ENCODE measurements at places on chromosomes 7 and 10. TPM values are rescaled to one million over a fixed set of nuclear protein-coding genes. Genes with fewer than 3 reads are reported as not detected.

GRCh38 chr7:51995596-51996179, 679.1 kb upstream of the COBL start:
- no peak for DNase-seq

GRCh38 chr7:155521743-155522398, 24.5 kb downstream of the CNPY1 start:
- no peak for DNase-seq

GRCh38 chr7:140232957-140233917, 56.5 kb upstream of the KDM7A start:
- no peak for DNase-seq

DNA sequence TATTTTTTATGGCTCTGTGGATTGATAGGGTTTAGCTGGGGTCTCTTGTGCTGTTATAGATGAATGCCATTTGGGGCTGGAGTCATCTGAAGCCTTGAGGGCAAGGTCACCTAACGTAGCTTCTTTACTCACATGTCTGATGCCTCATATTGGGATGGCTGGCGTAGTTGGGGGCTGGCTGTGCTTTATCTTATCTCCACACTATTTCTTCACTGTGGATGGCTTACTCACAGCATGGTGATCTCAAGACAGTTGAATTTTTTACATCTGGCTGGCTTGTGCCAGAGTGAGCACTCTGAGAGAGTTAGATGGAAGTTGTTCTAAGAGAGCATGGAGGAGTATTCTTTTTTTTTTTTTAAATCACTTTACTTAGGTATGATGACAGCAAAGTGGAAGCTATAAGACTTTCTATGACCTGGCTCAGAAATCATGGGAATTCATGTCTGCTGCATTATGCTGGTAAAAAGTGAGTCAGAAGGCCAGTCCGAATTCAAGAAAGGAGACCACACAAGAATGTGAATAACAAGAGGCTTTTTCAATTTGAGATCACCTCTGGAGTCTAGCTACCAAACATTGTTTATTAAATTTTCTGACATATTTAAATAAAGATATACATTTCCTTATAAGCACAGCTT, 252.4 kb upstream of the TPK1 start:
- no peak for DNase-seq

DNA sequence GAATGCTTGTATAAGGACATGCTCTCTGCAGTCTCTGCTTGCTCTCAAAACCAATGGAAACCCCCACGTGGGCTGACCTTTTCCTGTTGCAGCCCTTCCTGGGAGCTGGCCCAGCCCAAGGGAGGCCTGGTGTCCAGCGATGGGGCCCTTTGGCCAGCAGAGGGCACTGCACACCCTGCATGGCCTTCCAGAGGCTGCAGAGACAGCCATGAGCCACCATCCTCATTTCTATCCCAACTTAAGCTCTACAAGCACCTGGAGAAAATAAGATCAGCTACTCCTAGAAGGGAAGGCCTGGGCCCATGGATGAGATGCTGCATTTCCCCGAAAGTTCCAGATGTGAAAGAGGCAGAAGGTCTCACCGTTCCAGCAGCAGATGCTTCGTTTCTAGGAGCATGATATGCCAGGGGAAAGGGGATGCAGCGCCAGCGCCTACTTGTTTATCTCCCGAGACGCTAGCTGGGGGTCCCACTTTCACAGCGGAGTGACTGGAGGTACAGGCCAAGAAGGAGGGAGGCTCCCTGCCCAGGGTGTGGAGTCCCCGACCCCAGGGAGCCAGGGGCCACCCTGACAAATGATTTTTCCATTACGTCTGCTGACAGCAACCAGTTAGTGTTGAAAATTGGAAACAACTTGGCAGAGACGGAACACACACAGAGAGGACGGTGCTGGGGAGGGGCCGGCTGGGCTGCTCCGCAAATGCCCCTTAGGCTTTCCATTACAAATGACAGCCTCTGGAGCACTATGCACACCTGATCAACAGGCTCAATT, 106.4 kb downstream of the ZRANB1 start:
- peak; percentile 87 for DNase-seq

DNA sequence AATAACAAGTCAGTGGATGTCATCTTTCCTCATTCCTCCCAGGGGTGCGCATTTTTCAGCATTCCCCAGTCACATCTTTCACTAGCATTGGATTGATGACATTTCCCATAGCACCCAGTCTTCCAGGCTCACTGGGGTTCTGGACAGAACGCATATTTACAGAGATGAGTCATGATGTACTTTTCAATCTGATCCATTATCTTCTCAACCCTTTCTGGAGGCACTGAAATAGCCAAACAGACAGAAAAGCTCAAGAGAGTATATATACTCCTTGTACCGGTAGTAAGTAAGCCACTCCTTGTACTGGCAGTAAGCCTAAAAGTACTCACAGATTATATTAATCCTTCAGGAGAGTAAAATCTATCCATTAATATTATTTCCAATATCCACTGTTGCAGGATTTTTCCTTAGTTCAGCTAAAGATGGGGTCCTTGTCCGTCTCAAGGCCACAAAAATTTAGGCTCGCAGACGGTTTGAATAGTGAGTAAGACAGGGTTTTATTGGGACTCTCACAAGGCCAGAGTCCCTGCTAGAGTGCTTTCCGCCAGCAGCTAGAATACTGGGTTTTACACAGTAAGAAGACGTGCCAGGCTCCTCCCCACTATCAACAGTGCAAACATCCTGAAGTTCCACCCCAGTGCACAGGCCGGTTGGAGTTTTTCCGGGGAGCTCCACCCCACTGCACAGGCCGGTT, 60.8 kb downstream of the MDH2 start:
- no peak for DNase-seq

DNA sequence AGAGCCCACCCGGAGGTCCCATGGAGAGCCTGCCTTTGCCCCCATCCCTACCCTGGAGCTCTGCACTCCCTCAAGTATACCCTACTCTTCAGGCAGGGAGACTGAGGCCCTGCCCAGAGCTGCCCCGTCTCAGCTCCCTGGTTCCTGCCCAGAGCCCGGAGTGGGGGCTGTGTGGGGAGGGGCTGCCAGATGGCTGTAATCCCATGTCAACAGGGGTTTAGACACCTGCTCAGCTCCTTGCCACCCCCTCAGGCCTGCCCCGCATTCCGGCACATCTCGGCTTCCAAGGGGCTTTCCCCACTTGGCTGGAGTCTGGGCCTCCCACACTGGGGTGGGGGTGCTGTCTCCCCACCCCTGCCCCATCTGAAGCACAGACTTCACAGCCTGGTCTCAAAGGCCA, 20.9 kb upstream of the LFNG start:
- DNase-seq, result no peak

DNA sequence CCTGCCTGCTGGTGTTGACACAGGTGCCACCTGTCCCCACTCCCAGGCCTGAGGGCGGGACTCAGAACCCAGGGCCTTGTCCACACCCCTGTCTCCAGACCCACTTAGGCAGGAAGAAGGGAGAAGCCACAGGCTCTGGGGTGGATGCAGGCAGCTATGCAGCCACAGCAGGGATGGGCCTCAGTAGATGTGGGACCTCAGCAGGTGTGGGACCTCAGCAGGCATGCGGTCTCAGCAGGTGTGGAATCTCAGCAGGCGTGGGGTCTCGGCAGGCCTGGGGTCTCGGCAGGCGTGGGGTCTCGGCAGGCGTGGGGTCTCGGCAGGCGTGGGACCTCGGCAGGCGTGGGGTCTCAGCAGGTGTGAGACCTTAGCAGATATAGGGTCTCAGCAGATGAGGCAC, 118.0 kb upstream of the PITRM1 start:
- DNase-seq, result no peak

DNA sequence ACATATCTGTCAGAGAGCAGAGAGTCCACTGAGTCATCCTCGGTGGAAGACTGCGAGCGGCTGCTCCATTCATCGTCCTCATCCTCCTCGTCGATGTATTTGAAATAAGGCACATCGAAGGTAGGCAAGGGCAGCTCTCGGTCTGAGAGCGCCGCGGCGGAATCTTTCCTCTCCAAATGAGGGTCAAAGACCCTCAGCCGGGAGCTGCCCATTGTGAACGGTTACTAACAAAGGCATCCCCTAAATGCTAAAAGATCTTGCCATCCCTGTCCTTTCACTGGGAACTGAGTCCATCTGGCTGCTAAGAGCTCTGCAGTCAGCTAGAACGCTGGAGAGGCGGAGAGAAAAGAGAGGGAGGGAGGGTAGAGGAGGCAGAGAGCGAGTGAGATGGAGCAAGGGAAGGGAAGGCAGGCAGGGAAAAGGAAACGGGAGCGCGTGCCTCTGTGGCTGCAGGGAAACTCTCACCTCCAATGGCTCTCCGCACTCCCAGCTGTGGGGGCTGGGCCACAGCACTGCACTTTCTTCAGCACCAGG, 163.4 kb downstream of the RAPGEF5 start:
- no peak for DNase-seq

- no peak for DNase-seq
These were observed 22.7 kb downstream of the VIM start for GRCh38 chr10:17250736-17251135.

- no peak for DNase-seq
These were observed 20.8 kb upstream of the SLC26A5 start for GRCh38 chr7:103466814-103467213.

DNA sequence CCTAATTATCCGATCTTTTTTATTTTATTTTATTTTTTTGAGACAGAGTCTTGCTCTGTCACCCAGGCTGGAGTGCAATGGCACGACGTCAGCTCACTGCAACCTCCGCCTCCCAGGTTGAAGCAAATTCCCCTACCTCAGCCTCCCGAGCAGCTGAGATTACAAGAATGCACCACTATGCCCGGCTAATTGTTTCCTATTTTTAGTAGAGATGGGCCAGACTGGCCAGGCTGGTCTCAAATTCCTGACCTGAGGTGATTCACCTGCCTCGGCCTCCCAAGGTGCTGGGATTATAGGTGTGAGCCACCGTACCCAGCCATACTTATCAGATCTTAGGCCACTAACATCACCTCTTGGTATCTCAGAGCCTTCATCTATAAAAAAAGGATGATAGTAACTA, 4.9 kb downstream of the SLC25A13 start:
- DNase-seq, result no peak

DNA sequence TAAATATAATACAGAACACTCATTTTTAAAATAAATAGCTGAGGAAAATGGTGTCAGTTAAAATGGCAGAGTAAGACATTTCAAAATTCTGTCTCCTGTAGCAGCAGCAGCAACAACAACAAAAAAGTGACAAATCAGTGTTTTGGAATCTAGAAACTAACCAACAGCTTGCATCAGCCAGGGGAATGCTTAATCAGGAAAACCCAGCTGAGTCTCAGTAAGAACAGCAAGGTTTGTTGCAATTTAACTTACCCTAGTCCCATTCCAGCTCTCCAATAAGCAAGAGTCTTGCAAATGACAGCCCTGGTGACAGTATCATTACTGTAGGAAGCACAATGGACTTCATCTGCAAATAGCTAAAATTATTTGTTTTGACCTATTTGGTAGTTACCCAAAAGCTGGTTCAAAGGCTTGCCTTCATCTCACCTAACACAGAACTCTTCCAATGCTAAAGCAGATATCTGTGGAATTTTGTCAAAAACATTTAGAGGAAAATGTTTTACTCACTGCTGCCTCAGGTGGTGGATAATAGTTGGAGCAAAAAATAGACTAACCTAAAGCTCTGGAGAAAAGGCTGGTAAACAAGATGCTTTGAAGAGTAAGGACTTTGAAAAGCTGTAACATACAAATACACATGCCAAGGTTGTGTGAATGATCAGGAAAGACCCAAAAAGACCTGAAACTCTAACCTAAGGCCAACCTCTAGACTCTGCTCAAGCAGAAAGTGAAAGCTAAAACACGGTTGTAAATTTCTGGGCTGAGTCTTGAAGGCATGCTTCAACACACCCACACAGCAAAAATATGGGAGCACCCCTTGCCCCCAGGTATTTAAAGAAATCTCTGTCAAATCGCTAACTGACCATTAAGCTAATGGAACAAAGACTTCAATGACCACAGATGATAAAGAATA, 9.9 kb upstream of the ARHGAP22 start:
- DNase-seq, result no peak

DNA sequence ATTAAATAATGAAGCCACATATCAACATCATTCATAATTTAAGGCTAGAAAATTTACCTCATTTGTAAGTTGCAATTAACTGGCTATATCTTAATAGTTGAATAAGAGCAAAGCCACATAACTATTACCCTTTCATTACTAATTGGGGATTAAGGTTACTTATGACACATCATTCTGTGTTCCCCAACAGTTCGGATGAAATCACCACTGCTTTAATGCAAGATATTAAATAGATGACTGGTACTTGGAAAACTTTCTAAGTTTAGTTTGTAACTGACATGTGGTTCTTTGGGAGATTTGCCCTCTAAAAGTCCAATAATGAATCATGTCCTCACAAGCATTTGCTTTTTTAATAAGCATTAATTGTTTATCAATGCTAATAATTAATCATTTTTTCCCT, 109.1 kb downstream of the MTERF1 start:
- no peak for DNase-seq

- no peak for DNase-seq
These were observed 394.6 kb downstream of the SDK1 start for GRCh38 chr7:3695602-3696001.

- peak; percentile 47 for DNase-seq
These were observed 29.8 kb downstream of the ADAP1 start for GRCh38 chr7:924541-925231.

The CPA4 gene
- total RNA-seq, result 337 TPM

The CROT gene
- total RNA-seq, result 3.3 TPM

The GPC2 gene
- not detected for total RNA-seq

The ATP6V0A4 gene
- total RNA-seq, result not detected

The CPA2 gene
- total RNA-seq, result 1.6 TPM

The NRCAM gene
- 0.79 TPM for total RNA-seq

The CYP26C1 gene
- not detected for total RNA-seq

The ADCYAP1R1 gene
- total RNA-seq, result not detected

The CUBN gene
- 8.9 TPM for total RNA-seq

The RHOBTB1 gene
- total RNA-seq, result 13.9 TPM

Data from MG63 (cell line).